ENCODE measurements at places on chromosomes 1 and 21. TPM values are rescaled to one million over a fixed set of nuclear protein-coding genes. Genes with fewer than 3 reads are reported as not detected.

Gene DMBX1
- not detected for total RNA-seq

DNA sequence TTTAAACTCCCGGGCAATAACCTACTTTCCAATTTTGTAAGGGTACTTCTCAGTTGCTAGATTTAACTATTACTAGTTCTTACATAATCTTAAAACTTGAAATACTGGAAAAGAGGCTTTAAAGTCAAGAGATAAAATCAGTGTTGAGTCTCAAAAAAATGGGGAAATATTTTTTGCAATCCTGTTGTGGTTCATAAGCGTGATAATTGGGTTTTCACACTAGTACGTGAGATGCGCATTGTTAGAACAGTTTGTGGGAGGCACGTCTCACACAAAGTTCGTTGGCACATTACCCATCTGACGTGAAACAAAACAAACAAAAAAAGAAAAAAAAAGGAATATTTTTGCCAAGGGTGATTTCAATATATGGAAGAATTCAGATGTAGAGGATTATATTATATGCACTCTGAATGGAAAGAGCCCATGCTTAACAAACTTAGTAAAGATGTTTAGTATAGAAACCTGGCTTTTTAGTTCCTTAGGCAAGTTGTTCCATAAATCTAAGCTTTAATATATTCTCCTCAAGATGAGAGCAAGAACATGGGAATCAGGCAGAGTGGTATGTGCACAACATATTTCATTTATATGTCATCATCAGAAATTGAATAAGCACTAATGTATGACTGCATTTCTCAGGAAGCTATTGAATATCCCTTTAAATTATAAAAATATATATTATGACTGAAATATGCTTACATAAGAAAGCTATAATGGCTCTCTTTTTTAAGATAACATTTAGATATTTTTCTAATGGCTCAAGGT lies 73.9 kb upstream of the TNFSF4 start:
- peak; percentile 47 for DNase-seq

- DNase-seq = peak; percentile 35
These were observed 9.1 kb upstream of the TMEM61 start for GRCh38 chr1:54971317-54971791.

DNA sequence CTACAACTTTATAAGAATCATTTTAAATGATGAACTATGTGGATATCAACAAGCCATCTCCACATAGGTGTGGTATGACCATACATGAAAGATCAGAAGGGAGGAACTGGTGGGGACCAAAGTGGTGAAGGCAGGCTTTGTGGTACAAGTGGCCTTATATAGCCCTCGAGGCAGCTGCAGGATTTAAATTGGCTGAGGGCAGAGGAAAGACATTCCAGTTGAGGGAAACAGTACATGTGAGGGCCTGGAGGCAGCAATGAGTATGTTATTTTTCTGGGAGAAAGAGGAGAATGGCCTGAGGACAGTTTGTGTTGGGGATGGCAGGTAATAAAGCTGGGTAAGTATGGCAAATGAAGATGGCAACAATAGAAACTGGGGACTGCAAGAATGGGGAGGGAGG lies 17.1 kb downstream of the OSCP1 start:
- DNase-seq = no peak

Gene DTL
- 19.9 TPM for total RNA-seq

GRCh38 chr1:43547538-43548072 lies 16.9 kb downstream of the PTPRF start:
- DNase-seq = no peak

Gene GUCA2A
- total RNA-seq = not detected

- DNase-seq = peak; percentile 98
These were observed at the start of gene LMOD1 for GRCh38 chr1:201946224-201946908. TSS of gene LMOD1 (minus strand) at chr1:201946548. CDS start at chr1:201946340, 208 bp downstream.
